ENCODE measurements at places on chromosomes 4 and X.

- DNase-seq, result no peak
These were observed 1.8 kb downstream of the FRMPD4 start for GRCh38 chrX:12139934-12140611.

DNA sequence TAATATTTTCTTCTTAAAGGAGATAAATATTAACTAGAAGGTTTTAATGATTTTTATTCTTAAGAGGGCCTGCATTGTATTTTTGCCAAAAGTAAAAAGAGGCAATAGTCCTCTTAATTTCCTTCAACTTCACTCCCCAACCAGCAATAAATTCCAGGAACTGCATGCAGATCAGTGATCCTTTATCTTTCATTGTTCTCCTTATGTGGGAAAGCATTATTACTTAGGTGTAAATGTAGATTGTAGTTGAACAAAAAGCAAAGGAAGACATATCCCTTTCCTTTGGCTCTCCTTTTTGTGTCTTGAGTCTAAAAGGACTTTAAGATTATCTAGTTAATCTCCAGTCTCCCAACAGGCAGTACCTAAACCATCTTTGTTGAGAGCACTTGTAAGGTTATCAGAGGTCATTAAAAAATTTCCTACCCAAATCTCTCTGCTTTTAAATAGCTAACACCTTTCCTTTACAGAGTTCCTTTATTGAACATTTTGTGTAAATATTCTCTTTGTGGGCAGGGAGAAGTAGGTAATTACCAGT, 55.3 kb downstream of the RAPGEF2 start:
- DNase-seq, result no peak

DNA sequence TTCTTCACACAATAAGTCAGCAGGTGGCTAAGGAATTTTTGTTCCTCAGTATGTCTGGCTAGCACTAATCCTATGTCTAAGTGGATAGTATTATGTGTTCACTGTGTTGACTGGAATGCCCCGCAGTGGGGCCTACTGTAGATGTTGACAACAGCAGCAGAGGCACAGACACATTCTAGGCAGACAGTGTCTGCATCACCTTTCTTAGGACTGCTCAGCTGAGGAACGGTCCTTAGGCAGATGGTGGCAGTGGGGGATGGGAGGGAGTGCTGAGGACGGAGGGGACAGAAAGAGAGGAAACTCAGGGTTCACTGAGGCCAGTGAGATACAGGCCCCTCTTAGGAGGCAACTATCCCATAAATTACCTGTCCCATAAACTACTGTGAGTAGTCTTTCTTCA, 44.6 kb upstream of the LEF1 start:
- no peak for DNase-seq

GRCh38 chrX:114599305-114599704, 15.4 kb downstream of the HTR2C start:
- no peak for DNase-seq

DNA sequence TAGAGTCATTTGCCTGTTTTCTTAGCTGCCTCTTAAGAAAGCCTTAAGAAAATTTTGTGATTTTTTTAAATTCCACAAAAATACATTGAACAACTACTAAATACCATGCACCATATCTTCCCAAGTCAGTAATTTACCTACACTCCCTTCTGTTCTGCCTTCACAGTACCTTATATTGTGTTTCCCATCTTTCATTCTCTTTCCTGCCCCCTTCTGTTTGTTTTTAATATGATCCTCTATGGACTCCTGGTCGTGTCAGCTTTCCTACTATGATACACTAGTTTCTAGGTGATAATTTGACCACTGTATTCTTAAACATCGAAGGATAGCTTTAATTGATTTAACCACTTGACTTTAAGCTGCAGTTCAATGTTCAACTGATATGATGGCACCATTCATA, 297.7 kb upstream of the HAND2 start:
- no peak for DNase-seq

DNA sequence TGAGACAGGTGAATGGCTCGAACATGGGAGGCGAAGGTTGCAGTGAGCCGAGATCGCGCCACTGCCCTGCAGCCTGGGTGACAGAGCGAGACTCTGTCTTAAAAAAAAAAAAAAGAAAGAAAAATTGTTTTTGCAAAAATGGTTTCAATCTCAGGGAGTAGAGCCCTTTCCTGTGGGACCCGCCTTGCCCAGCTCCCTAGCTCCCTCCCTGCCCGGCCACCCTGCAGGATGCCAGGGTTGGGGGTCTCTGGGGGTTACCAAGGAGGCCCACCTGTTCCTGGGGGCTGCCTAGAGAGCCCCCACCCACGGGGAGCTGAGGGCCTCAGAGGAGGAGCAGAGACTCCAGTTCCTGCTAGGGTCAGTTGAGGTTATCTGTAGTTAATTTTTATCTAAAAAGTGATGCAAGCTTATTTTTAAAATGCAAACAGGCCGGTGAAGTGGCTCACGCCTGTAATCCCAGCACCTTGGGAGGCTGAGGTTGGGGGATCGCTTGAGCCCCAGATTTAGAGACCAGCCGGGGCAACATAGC, 18.7 kb upstream of the PLCXD1 start:
- no peak for DNase-seq

DNA sequence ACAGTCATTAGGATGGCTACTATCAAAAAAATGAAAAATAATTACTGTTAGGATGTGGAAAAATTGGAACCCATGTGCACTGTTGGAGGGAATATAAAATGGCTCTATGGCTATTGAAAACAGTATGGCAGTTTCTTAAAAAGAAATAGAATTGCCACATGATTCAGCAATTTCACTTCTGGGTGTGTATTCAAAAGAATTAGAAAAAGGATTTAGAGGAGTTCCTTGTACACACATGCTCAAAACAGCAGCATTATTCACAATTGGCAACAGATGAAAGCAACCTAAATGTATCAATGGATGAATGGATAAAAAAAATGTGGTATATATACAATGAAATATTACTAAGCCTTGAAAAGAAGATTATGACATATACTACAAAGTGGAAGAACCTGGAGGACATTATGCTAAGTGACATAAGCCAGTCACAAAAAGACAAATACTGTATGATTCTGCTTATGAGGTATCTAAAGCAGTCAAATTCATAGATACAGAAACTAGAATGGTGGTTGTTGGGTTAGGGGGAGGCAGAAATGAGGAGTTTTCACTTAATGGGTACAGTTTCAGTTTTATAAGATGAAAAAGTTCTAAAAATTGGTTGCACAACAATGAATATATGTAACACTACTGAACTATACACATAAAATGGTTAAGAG, 123.2 kb downstream of the ELOVL6 start:
- DNase-seq, result no peak

DNA sequence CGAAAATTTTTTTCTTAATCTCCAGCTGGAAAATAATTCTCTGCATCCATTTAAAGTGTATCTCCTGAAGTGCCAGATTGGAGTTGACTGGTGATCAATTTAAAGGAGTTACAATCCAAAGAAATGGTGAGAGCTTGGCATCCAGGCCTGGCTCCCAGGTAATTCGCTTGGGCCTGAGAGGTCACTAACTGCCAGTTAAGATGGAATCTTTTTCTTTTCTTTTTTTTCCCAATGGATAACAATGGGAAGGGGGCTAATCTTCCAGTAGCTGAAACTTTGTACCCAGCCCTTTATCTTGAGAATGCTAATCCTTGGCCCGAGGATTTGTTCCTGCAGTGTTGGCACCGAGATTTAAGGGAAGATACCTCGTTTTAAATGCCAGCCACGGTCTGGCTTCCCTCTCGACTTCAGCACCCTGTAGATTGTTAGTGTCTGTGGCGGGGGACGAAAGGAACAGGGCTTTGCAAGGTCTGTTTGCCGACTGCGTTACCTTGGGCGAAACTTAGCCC, 13.3 kb upstream of the PITX2 start:
- DNase-seq, result no peak

- peak; percentile 60 for DNase-seq
These were observed 88.6 kb upstream of the TRIM2 start for GRCh38 chr4:153115322-153116290.

DNA sequence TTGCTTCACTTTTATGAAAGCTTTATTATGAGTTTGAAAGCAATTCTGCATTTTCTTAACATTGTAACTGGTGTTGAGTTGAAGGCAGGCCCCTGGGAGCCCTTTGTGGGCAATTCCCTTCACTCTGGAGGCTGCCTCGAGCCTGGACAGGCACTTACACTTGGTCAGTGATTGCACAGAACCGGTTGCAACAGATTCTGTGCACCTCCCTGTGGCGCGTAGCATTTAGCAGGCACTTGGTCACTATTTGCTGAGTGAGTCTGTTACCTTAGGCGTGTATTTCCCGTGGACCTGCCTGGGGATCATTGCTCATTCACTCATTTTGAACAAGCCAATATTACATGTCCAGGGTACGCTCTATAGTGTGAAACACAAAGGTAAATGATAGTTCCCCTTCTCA, 80.4 kb downstream of the PTTG2 start:
- DNase-seq, result no peak

GRCh38 chr4:34412233-34412632, 1832.1 kb downstream of the ARAP2 start:
- no peak for DNase-seq

DNA sequence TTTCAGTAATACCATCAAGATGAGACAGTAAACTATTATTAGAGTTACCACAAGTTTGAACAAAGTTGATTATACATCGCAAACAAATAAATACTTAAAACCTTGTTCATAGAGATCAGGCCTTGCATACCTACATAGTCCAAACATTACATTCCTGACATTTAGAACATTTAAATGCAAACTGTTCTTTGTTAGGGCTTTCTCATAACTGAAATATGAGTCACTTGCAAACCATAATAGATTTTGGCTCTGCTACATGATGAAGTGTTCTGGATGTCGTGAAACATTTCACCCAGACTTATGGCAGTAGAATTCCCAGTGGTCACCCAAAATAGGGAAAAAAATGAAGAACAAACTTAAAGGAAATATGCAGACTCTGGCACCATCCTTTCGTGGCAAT, 75.0 kb downstream of the FAT4 start:
- no peak for DNase-seq

DNA sequence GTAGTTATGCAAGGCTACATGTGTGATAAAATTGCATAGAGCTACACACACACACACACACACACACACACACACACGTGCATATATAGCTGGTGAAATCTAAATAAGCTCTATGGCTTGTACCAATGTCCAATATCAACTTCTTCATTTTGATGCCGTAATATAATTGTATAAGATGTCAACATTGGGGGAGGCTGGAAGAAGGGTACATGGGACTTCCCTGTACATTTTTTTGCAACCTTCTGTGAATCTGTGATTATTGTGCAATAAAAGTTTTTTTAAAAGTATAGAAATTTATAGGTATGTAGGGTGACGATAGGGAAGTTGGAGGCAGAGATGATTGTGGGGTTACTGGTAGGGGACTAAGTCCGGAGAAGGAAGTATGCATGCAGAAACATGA, 105.5 kb downstream of the HDAC8 start:
- no peak for DNase-seq

DNA sequence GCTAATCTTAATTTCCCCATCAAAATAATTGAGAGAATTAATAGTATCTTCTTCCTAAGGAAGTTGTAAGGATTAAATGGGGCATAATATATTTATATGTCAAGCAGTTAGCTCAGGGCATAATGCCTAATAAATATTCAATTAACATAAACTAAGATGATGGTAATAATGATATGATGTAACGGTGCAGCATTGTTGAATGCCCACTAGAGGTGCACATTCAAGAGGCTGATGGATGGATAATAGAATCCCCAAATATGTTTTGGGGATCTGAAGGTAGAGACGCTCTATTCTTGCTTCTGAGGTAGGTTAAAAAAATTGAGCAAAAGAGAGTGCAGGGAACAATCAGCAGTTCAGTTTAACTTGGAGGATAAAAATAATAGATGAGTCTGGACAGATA, 37.1 kb downstream of the ATOH1 start:
- no peak for DNase-seq

DNA sequence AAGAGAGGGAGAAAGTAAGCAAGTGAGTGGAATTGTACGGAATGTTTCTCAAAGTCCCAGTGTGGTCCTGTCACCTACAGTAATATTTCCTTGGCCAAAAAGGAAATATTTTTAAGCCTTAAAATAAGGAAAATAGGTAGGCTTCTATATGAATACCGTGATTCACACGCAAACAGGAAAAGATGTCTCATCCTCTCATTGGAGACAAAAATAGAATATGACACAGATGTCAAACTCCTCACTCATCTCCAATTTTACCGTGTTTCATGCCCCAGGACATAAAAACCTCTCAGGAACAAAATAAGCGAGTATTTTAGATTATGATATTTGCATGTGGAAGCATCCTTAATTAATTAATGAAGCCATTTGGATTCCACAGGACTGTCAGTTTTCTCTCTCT, 1269.5 kb downstream of the RAPGEF2 start:
- DNase-seq, result no peak

- no peak for DNase-seq
These were observed 54.2 kb downstream of the SUPT20HL2 start for GRCh38 chrX:24259544-24260240.

- no peak for DNase-seq
These were observed 20.2 kb upstream of the CDKN2AIP start for GRCh38 chr4:183424109-183424744.

DNA sequence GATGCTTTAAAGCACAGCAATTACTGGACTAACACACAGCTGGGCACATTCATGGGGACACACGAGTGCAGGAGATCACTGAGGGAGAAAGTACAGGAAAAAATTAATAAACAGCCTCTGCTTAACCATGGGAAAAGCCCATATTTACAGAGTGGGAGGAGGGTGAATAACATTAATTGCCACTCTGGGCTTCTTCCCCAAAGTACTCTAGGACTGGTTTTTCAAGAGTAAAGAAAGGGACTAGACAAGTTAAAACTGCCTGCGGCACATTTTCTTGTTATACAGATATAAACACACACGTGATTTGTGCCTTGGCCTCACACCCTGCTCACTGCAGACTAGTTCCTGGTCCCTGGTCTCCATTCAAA, 179.7 kb upstream of the TET2 start:
- no peak for DNase-seq

DNA sequence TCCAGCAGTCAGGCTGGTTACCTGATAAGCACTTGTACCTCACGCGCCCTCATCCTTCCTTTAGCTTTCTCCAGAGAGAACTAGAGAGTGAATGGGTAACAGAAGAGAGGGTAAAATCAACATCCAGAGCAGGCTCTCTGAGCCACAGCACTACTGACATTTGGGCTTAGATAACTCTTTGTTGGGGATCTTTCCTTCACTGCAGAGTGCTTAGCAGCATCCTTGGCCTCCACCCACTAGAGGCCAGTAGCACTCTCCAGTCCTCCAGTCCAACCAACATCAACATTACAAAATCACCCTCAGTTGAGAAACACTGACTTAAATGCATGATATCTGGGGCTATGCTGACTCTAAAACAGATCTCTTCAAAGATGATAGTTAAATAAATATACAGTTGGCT, 220.7 kb downstream of the TACR3 start:
- no peak for DNase-seq

DNA sequence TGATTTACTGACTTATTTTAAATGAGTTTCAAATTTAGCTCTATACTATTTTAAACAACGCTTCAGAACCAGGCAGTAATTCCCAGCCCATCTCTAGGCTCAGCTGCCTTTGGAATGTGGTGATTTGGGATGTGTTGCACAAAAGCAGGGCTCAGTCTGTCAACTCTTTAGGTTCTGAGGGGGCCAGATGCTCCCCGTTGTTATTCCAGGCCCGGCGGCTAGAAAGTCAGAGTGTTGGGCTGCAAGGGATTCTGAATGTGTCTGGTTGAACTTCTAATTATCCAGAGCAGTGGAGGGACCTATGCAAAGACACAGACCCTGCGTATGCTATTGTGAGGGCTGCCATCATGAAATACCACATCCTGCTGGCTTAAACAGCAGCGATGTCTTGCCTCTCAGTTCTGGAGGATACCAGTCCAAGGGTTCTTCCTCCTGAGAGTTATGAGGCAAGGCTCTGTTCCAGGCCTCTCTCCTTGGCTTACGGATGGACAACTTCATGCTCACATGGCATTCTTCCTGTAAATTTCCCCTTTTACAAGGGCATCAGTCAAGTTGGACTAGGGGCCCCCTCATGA, 123.2 kb upstream of the TRIM2 start:
- no peak for DNase-seq
